ENCODE measurements at places on chromosomes 13 and 19.

DNA sequence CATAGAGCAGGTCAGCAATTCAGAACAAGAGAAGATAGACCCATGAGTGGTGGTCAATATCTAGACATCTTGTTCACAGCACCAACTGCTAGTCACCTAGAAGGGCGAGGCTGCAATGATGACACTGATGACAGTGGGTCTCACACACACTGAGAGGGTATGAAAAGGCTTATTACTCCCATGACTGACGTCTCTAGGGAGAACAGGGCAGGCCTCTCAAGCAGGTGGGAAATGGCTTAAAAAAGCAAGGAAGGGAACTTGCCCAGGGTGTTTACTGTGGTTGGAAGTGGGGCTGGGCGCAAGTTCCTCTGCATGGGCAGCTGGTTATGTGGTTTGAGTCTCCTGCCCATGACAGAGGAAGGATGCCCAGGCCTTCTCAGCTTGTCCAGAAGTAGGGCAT lies 33.8 kb downstream of the ZNF44 start:
- no peak overlapping the region for H3K27ac ChIP-seq
- H3K4me3 ChIP-seq: no peak overlapping the region
- H3K27me3 ChIP-seq: no peaks in the 10 kb centered on the region
- H3K36me3 ChIP-seq: peaks cover 4% of the 10 kb centered on the region
- H3K4me1 ChIP-seq: no peaks in the 10 kb centered on the region
- no peak for DNase-seq

DNA sequence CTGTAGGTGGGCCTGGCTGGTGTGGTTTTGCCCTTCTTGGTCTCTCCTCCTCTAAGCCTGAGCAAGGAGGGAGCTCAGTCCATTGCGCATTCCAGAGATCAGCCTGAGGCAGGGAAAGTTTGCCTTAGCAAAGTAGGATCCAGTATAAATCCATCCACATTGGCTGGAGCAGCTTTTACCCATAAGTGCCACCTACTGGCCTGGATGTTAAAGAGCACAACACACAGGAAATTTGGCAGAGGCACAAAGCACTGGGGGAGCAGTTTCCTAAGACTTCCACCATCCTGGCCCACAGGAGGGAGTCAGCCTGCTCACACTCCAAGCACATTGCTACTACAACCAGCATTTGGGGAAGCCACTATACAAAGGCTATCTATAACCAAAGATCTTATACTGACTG lies 1124.2 kb downstream of the SLITRK1 start:
- DNase-seq: no peak
- no peaks in the 10 kb centered on the region for H3K27me3 ChIP-seq
- H3K36me3 ChIP-seq: no peaks in the 10 kb centered on the region
- no peak overlapping the region for H3K27ac ChIP-seq
- no peak overlapping the region for H3K4me3 ChIP-seq

- H3K36me3 ChIP-seq: no peaks in the 10 kb centered on the region
- H3K27me3 ChIP-seq: peaks cover 83% of the 10 kb centered on the region
- H3K4me3 ChIP-seq: peak overlapping the region; percentile 72
- no peaks in the 10 kb centered on the region for H3K4me1 ChIP-seq
- no peak for DNase-seq
Measured at GRCh38 chr19:29526730-29527499, 1.1 kb downstream of the VSTM2B start.

GRCh38 chr19:19347401-19348110 lies 26.9 kb downstream of the MAU2 start:
- H3K36me3 ChIP-seq: peaks cover 7% of the 10 kb centered on the region
- DNase-seq: no peak

DNA sequence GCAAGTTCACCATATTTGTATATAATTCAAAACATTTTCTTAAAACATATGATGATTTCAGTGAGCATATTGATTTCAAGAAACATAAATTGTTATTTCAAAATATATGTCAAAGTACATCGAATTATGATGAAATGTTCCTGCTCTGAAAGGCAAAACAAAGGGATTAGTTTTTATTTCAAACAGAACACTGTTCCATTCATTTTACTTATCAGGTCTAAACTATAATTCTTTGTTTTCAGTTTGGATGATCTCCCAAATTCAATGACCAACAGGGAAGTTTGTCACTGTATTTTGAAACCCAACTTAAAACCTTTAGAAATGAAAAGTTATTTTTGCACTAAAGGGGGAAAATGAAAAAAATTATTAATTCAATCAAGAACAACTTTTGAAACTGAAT lies 610.2 kb downstream of the SLITRK1 start:
- no peaks in the 10 kb centered on the region for H3K36me3 ChIP-seq
- H3K27ac ChIP-seq: no peak overlapping the region
- H3K27me3 ChIP-seq: no peaks in the 10 kb centered on the region
- DNase-seq: no peak

DNA sequence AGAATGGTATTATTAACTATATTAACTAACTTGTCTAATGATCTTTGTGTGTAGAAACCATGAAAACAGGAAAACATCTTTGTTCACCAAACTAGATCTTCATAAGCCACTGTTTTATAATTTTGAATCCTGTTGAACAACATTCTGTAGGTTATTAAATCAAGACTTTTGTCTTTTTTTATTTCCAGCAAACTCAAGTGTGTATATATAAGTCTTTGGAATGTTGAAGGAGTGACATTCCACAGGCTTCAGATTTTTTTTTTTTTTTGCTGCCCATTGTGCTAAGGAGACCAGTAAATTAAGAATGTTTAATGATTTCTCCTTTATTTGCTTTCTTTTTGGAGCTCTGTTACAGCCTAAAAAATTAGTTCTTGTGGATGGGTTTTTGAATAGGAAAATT lies 89.6 kb downstream of the LMO7 start:
- no peaks in the 10 kb centered on the region for H3K27me3 ChIP-seq
- peak overlapping the region; percentile 52 for H3K4me3 ChIP-seq
- peak overlapping the region; percentile 97 for H3K27ac ChIP-seq
- no peaks in the 10 kb centered on the region for H3K36me3 ChIP-seq
- no peak for DNase-seq

GRCh38 chr19:2850256-2850925 lies 9.1 kb downstream of the ZNF555 start:
- peaks cover 64% of the 10 kb centered on the region for H3K36me3 ChIP-seq
- DNase-seq: no peak
- H3K27ac ChIP-seq: no peak overlapping the region
- peak overlapping the region; percentile 8 for H3K4me3 ChIP-seq
- no peaks in the 10 kb centered on the region for H3K4me1 ChIP-seq
- no peaks in the 10 kb centered on the region for H3K27me3 ChIP-seq

DNA sequence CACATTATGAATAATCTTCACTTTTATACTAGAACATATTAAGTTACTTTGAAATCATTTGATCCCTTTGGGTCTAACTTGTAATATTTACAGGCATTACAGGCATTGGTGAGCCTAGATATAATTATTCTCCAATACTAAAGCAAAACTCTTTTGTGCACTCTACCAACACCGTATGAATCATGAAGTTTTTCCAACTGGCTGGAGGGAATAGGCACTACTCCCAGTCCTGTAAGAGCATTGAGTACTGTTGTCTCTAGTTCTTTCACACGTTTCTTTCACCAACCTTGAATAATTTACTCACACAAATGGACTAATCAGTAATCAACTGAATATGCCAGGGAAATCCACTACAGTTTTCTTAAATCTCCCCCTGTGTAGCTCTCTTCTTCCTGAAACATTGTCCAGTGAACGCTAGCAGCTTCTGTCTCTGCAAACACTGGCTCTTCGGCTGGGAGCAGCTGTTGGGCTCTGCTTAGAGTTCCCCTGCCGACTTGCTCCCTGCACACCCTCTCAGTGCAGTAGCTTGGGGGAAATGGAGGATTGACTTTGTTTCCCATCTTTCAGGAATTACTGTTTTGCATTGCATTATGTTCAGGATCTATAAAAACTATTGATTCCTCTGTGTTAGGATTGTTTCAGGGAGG lies 476.7 kb downstream of the RFC3 start:
- no peak for DNase-seq
- H3K27me3 ChIP-seq: no peaks in the 10 kb centered on the region
- no peaks in the 10 kb centered on the region for H3K4me1 ChIP-seq
- no peak overlapping the region for H3K4me3 ChIP-seq

- DNase-seq: no peak
- H3K4me1 ChIP-seq: no peaks in the 10 kb centered on the region
- no peak overlapping the region for H3K27ac ChIP-seq
- no peaks in the 10 kb centered on the region for H3K36me3 ChIP-seq
- H3K27me3 ChIP-seq: peaks cover 2% of the 10 kb centered on the region
Measured at GRCh38 chr13:46082324-46082723, 22.5 kb downstream of the CPB2 start.

DNA sequence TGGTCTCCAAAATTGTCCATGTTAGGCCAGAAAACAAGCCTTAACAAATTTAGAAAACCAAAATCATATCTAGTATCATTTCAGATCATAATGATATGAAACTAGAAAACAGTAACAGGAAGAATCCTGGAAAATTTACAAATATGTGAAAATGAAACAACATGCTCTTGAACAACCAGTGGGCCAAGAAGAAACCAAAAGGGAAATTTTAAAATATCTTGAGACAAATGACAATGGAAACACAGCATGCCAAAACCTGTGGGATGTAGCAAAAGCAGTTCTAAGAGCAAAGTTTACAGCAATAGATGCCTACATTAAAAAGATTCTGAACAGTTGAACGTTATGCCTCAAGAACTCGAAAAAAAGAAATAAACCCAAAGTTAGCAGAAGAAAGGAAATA lies 32.6 kb downstream of the VWA8 start:
- H3K4me1 ChIP-seq: no peaks in the 10 kb centered on the region
- no peak overlapping the region for H3K4me3 ChIP-seq
- H3K27me3 ChIP-seq: no peaks in the 10 kb centered on the region
- H3K36me3 ChIP-seq: peaks cover 10% of the 10 kb centered on the region
- no peak for DNase-seq
- H3K27ac ChIP-seq: no peak overlapping the region

DNA sequence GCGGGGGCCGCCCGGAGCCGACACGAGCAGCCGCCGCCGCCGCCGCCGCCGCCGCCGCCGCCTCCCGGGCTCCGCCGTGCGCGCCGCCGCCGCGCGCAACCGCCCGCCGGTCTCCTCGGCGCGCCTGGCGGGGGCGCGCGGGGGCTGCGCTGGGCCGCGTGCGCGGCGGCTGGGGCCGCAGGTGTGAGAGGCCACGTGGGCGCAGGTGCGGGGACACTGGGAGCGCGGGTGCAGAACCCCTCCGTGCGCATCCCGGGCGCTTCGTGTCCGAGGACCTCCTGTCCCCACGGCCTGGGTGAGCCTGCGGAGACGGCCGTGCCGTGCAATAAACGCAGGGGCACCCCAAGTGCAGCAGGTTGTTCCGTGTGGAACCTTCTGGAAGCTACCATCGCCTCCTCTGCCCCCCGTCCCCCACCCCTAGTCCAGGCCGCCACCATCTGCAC lies at the start of gene LINGO3:
LINGO3 (minus strand) TSS at position 41 of the 443 bp plus-strand sequence. CDS start 16,378 bp downstream, outside the sequence.
- H3K4me3 ChIP-seq: peak within 1 kb of the TSS; percentile 80
- H3K36me3 ChIP-seq: no peaks in the 10 kb centered on the region
- no peak within 1 kb of the TSS for H3K27ac ChIP-seq

DNA sequence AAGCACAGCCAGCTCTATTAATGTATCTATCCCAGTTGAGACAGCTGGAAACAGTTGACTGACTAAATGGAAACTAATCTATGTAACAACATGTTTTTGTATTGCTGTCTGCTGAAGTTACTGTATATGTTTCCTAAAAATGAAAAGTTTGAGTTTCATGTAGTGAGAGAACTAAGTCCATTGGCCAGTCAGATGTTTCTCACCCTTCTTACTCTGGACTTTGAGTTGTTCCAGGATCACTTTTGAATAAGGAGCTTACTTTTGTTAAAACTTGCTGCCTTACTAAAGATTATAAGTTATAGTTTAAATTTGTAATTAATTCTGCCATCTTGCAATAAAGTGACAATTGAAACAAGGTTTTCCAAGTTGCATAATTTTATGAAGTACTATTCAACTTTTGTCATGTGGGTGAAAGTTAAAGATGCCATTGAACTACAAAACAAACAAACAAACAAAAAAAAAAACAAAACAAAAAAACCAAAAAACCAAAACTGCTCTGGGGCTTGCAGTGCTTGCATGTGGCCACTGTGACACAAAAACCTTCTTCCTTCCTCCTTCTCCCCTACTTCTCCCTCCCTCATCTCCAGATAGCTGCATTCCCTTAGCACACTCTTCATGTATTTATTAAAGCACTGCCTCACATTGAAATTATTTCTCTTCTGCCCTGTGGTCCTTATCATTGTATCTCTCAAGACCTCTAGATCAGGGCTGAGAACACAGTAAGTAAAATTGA lies 15.3 kb downstream of the WDFY2 start:
- no peak overlapping the region for H3K27ac ChIP-seq
- no peak for DNase-seq
- H3K4me3 ChIP-seq: no peak overlapping the region
- peaks cover 18% of the 10 kb centered on the region for H3K36me3 ChIP-seq

- peak; percentile 89 for DNase-seq
- H3K4me1 ChIP-seq: peaks cover 20% of the 10 kb centered on the region
- H3K27ac ChIP-seq: peak overlapping the region; percentile 81
- no peaks in the 10 kb centered on the region for H3K27me3 ChIP-seq
- peaks cover 11% of the 10 kb centered on the region for H3K36me3 ChIP-seq
Measured at GRCh38 chr19:45779231-45780145, 2.8 kb downstream of the DMPK start.
